Renal cortex interstitium (tissue), 15 donors: ENCODE measurements at places on chromosomes 12 and 14. TPM values are rescaled to one million over a fixed set of nuclear protein-coding genes. Genes with fewer than 3 reads are reported as not detected.

- no peak for DNase-seq
These were observed 63.7 kb upstream of the ZFP36L1 start for GRCh38 chr14:68856572-68856971.

DNA sequence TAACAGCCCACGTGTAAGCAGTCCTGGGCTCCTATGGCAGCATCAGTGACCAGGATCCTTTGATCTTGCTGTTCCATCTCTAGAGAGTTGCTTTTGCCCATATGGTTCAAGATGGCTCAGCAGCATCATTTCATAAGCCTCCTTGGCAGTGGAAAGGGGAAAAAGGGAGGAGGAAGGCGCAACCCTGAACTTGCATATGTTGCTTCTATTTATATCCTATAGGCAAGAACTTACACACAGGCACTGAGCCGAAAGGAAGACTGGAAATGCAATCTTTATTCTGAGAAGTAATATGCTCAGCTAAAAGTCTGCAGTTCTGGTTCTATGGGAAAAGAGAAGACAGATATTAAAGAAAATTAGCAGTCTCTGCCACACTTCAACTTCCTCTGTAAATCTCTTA, 167.7 kb upstream of the PLXNC1 start:
- no peak for DNase-seq

DNA sequence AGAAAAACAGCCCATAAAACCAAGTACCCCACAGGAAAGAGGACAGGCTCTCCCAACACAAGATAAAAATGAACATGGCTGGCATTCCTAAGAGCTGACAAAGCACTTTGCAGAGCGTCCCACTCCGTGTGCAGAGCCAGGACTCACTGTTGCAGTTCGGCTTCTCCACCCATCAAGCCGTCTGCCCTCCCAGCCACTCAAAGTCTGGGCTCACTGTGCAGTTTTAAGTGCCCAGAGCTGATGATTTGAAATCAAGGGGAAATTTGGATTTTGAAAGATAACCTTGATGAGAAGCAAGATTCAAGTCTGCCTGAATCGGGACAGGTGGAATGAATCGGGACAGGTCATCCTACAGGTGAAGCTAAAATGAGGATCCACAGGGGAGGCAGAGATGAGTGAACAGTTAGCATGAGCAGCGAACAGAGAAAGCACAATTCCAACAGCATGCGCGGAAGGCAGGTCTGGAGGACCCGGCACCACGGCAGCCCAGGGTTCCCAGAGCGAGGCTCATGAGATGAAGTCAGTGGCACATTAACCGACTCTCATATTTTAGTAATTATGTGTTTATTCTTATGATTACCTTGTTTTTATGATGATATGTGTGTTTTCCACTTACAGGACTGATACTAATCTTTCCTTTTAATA, 39.8 kb upstream of the GPR68 start:
- no peak for DNase-seq

The BTG1 gene
- polyA plus RNA-seq: 125 TPM
